ENCODE measurements at places on chromosomes 12 and 14. TPM values are rescaled to one million over a fixed set of nuclear protein-coding genes. Genes with fewer than 3 reads are reported as not detected.

RASSF3 gene
- 10.7 TPM for total RNA-seq

GPR84 gene
- total RNA-seq, result 0.95 TPM

NDUFB1 gene
- total RNA-seq, result 216 TPM

COX8C gene
- not detected for total RNA-seq

DNA sequence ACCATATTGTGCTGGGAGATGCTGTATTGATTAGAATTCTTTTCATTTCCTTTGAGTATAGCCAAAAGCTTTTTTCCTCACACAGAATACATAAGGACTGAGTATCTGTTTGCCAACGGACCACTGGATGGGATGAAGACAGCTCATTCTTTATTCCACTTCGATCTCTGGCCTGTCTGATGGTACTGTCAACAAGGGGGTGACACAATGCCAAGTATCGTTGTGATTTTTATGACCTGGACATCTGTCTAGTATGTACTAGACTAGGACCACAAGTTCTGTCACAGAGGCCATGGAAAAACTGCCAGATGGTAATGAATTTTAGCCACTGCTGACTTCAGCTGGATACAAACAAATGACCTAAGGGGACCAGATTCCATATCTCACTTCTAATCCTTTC is 502.7 kb downstream of the SOX5 start:
- DNase-seq, result no peak
- H3K4me1 ChIP-seq, result no peaks in the 10 kb centered on the region
- no peaks in the 10 kb centered on the region for H3K27me3 ChIP-seq
- no peak overlapping the region for H3K27ac ChIP-seq
- no peak overlapping the region for H3K4me3 ChIP-seq

- no peak overlapping the region for H3K27ac ChIP-seq
- H3K36me3 ChIP-seq, result peaks cover 67% of the 10 kb centered on the region
- H3K4me3 ChIP-seq, result no peak overlapping the region
Measured at GRCh38 chr14:23074906-23075305, 17.6 kb upstream of the CDH24 start.

DNA sequence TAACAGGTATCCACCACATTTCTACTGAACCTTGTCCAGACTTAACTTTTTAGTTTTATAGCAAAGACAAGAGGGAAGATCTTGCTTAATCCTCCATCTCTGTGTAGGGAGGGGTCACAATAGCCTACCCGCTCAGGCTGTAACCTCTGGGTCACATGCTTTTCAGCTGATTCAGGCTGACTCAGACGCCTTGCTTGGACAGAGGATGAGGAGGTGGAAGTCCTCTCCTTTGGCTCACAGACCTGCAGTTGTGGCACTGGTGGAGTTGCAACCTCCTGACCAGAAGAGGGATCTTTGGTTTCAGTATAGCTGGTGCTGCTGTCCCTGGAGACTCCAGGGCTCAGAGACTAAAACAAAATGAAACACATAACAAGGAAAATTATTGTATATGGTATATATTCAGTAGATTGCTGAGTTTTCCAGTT is 16.2 kb downstream of the ACIN1 start:
- H3K4me1 ChIP-seq, result peaks cover 27% of the 10 kb centered on the region
- no peaks in the 10 kb centered on the region for H3K27me3 ChIP-seq
- DNase-seq, result no peak
- H3K36me3 ChIP-seq, result peaks cover 85% of the 10 kb centered on the region

GRCh38 chr14:83355609-83356008 is 1822.0 kb upstream of the SEL1L start:
- no peak for DNase-seq
- H3K27me3 ChIP-seq, result no peaks in the 10 kb centered on the region
- H3K27ac ChIP-seq, result no peak overlapping the region
- no peaks in the 10 kb centered on the region for H3K36me3 ChIP-seq
- no peak overlapping the region for H3K4me3 ChIP-seq

DNA sequence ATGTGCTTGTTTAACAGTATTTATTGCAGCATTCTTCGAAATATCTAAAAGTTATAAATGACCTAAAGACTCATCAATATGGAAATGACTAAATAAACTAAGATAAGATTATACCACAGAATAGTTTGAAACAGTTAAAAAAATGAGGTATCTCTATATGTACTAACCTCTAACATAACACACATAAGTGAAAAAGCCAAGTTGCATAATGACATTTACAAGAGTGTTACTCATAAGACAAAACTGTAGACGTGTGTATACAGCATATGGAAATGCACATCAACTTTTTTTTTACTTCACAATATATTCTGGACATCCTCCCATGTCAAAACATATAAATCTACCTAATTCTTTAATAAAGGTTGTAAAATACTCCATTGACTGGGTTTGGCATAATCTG is 22.8 kb downstream of the CPM start:
- H3K36me3 ChIP-seq, result no peaks in the 10 kb centered on the region
- DNase-seq, result no peak
- no peak overlapping the region for H3K4me3 ChIP-seq
- H3K27me3 ChIP-seq, result no peaks in the 10 kb centered on the region

- H3K36me3 ChIP-seq, result no peaks in the 10 kb centered on the region
- no peak overlapping the region for H3K27ac ChIP-seq
- H3K4me1 ChIP-seq, result peaks cover 56% of the 10 kb centered on the region
- H3K27me3 ChIP-seq, result no peaks in the 10 kb centered on the region
Measured at GRCh38 chr12:27606986-27607385, 83.0 kb downstream of the PPFIBP1 start.

DNA sequence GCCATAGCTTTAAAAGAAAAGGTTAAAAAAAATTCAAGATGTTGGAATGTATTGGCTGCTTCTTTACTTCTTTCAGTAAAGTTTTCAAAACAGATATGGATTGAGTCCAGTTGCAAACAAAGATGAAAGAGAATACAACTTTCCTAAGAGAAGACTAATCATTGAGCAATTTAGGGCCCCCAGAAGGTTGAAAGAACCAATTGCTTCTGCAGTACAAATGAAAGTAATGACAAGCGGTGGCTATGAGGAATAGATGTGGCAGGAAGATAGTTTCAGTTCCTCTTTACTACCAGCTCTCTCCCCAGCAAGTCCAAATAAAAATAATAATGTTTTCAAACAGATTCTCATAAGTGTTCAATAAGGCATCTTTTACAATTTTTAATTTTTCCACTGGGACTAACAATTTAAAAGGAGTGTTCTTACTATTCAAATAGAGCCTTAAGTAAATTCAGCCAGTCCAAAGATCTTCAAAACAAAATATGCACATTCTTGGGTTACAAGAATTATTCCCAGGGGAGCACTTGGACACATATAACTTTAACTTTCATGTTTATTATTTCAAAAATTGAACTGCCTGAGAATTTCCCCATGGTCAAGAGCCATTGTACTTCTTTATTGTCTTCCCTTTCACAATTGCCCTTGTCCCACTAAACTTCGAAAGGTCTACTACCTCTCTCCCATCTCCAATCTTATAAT is 62.3 kb upstream of the PPP1R12A start:
- no peaks in the 10 kb centered on the region for H3K4me1 ChIP-seq
- H3K27ac ChIP-seq, result no peak overlapping the region
- no peaks in the 10 kb centered on the region for H3K27me3 ChIP-seq
- no peak overlapping the region for H3K4me3 ChIP-seq

Measured in suprapubic skin (tissue), 4 donors.